ENCODE measurements at places on chromosomes 3 and 15.

GRCh38 chr3:134359121-134360010 is 14.9 kb downstream of the AMOTL2 start:
- no peak for DNase-seq

- DNase-seq: no peak
Observed at GRCh38 chr3:168102735-168103410, 7.1 kb upstream of the GOLIM4 start.

DNA sequence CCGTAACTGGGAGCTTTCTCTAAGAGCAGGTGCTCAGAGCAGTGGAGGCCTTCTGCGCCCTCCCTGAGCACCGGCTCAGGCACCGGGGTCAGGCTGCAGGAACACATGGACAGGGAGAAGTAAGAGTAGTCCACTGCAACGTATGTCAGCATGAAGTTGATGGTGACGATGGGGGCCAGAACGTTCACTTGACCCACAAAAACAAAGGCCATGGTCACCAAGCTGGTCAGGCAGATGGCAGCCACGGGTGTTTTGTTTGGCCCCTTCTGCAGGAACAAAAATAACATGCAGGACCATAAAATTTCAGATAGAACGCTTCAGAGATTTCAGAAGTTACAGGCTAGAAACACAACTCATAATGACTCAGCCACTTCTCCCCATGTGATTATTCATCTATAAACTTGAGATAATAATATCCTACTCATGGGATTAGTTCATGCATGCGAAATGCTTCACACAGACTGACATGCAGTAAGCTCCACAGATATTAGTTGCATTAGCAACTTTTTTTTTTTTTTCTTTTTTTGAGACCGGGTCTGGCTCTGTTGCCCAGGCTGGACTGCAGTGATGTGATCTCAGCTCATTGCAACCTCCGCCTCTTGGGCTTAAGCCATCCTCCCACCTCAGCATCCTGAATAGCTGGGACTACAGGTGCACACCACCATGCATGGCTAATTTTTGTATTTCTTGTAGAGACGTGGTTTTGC is 52.2 kb upstream of the HEG1 start:
- DNase-seq: no peak

GRCh38 chr3:58497097-58497496 is 5.2 kb downstream of the KCTD6 start:
- DNase-seq: no peak

DNA sequence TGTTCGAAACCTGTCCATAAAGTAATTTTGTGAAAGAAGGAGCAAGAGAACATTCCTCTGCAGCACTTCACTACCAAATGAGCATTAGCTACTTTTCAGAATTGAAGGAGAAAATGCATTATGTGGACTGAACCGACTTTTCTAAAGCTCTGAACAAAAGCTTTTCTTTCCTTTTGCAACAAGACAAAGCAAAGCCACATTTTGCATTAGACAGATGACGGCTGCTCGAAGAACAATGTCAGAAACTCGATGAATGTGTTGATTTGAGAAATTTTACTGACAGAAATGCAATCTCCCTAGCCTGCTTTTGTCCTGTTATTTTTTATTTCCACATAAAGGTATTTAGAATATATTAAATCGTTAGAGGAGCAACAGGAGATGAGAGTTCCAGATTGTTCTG is 44.4 kb downstream of the AGTR1 start:
- DNase-seq: no peak

- DNase-seq: no peak
Observed at GRCh38 chr3:116103868-116104530, 341.3 kb downstream of the LSAMP start.

GRCh38 chr15:68334661-68335124 is 57.1 kb downstream of the FEM1B start:
- no peak for DNase-seq

DNA sequence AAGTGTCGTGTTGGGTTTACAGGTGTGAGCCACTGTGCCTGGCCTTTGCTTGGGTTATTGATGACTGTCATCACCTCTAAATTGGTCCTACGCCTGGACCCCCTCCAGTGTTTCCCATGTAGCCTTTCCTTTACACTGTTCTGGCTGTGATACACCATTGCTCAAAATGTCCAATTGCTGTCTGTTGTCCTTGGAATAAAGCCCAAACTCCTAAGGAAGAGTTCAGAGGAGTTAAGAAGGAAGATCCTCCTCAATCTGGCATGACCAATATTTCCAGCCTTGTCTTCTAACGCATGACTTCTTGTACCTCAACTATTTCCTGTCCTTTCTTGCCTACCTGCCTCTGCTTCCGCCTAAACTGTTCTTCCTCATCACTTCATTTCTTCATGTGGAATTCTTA is 113.1 kb downstream of the POLR2M start:
- no peak for DNase-seq

- DNase-seq: no peak
Observed at GRCh38 chr3:177979703-177980102, 556.5 kb upstream of the KCNMB2 start.

DNA sequence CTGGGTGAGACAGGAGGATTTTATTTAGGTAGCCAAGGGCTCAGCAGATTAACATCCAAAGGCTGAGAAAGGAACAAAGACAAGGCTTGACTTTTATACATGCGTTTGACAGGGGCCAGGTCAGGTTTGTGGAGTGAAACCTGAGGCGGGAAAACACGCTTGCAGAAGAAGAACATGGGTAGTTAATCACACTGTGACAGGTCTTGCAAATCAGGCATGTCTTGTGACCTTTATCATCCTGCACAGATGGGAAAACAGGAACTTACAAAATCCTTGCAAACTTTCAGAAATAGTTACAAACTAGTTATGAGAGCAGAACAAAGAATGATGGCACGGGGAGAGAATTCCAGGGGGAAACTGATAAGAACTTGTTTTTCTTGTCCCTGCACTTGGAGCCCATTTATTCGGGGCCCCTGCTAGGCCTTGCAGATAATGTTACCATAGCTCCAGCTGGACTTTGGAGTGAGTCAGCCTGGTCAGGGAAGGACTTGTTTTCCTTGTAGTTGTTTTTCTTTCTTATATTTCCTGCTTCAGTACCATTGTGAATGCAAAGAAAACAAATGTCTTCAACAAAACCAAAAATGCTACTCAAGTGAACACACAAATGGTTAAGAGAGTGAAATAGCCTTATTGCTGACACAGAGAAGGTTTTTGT is 965.9 kb upstream of the ROBO1 start:
- DNase-seq: no peak

All from CD4-positive, alpha-beta T cell treated with Interleukin-6 at 100 ng/mL for 8 hours (primary cell).